Stimulated activated CD4-positive, alpha-beta T cell treated with anti-CD3 and anti-CD28 coated beads, TNF-alpha, amount 100 ng/mL, for 1 hour (primary cell): ENCODE measurements at places on chromosomes 16 and 17.

DNA sequence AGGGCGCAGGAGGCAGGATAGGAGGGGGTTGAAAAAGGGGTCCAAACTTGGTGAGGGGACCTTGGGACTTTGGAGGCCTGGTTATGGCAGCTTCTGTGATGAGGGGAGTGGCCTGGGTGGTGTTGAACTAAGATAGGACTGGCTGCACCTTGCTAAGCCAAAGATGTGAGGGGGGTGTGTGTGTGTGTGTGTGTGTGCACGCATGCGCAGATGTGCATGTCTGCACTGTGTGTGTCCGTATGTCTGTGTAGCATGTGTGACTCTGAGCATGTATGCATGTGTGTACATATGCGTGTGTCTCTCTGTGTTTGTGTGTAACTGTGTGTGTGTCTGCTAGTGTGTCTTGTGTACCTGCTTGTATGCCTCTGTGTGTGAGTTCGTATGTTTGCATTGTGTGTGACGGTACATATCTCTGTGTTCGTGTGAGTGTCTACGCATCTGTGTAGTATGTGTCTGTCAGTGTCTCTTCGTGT lies 4.1 kb downstream of the SLC16A5 start:
- DNase-seq, result no peak

DNA sequence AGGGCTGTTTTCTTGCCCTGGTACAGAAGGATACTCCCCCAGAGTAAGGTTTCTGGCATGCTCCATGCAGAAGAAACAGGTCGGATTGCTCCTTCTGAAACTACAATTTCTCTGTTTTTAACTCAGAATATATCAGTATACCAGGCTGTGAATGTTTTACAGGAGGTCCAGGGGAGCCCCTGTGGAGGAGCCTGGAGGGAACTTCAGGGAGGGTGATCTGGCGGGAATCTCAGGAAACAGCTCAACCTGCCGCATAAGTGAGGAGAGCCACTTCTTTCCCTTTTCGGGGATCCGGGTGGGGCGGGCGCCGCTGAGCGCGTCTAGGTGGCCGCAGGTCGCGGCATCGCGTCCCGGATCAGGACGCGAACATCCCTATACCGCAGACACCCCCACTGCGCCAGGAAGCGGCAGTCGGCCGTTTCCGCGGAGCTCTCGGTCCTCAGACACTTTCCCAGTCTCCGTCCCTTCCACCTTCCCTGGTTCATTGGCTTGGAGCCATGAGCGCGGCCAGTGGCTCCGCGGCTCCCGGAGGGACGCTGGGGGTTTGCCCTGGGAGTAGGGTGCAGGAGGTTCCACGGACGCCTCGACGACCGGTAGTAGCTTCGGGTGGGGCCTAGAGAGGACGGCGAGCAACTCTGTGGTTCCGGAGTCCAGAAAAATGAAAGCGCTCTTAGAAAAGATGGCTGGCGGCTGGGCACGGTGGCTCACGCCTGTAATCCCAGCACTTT lies 3.1 kb upstream of the ZNF764 start:
- no peak for DNase-seq

DNA sequence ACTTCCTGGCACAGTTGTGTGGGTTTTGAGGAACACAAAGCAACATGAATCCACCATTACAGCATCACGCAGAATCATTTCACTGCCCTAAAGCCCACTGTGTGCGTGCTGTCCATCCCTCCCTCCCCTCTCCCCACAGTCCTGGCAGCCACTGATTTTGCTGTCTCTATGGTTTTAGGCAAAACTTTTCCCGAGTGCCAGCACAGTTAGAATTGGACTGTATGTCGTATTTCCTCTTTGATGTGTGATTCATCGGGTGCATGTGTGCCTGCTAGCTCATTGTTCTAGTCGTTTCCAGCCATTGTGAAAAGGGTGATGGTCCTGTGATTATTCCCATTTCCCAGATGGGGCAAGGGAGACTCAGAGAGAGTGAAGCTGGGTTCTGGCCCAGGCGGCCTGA lies 12.7 kb downstream of the KLHL36 start:
- DNase-seq, result no peak

DNA sequence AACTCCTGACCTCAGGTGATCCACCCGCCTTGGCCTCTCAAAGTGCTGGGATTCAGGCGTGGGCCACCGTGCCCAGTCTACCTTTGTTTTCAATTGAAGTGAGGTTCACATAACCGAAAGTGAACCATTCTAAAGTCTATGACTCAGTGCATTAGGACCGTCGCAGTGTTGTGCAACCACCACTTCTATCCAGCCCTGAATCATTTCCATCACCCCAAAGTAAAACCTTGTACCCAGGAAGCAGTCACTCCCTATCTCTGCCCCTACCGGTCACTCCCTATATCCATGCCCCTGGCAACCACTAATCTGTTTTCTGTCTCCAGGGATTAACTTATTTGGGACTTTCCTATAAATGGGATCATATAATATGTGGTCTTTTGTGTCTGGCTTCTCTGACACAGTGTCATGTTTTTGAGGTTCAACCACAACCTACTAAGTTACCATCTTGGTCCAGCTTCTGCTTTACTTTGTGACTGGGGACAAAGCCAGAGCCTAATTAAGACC lies 28.3 kb upstream of the CDC42EP4 start:
- no peak for DNase-seq

DNA sequence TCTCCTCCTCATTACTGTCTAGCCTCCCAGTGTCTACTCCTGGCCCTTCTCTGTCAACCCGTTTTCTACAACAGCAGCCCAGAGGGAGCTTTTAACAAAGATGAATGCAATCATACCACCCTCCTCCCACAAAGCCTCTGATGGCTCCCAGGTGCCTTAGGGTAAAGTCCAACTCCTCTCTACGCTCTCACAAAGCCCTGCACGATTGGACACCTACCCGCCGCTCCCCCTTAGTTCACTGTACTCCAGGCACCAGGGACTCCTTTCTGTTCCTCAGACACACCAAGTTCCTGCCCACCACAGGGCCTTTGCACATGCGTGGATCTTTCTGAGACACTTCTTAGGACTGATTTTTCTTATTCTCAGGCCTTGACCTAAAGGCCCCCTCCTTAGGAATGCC lies 17.4 kb downstream of the CCDC102A start:
- DNase-seq, result no peak

- DNase-seq, result no peak
Measured at GRCh38 chr16:50151756-50152155, 1.4 kb upstream of the TENT4B start.

- no peak for DNase-seq
Measured at GRCh38 chr16:61890386-61890785, 145.9 kb downstream of the CDH8 start.

GRCh38 chr17:76011951-76012350 lies 11.3 kb downstream of the CDK3 start:
- no peak for DNase-seq

GRCh38 chr17:59859444-59860025 lies 33.2 kb downstream of the TUBD1 start:
- DNase-seq, result no peak

- DNase-seq, result peak; percentile 87
Measured at GRCh38 chr17:18158022-18158600, 25.5 kb upstream of the ALKBH5 start.

DNA sequence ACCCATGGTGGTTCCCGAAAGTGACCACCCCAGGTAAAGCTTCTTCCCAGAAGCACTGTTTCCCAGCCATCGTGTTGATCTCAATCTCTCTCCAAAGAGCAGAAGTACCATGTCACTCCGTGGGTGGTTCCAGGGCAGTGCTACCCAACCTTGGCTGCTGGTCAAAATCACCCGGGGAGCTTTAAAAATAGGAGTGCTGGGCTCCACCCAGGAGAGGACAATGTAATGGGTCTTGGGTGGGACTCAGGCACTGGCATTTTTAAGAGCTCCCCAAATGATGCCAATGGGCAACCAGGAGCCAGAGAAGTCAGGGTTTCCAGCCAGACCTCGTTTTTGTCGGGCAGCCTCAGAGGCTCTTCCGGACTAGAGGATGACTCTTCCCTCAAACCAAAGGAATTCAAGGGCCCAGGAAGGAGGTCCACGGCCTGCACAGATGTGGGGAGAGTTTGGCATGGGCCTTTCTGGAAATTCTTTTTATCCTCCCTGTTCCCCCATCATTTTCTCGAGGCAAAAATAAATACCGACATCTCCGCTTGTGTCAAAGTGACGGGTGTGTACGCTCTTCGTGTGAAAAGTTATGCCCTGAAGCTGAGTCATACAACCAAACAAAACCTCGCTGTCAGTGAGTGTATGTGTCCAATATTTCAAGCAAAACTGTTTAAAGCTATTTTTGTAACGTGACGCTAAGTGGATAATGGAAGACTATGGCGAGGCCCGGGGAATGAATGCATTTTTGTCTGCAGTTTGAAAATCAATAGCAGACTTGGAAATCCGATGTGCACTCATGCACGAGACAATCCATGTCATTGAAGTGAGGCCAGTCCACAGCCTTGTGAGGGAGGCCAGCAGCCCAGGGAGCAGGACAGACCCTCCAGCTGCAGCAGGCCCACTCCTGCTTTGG lies 364.1 kb downstream of the FOXL1 start:
- DNase-seq, result no peak

GRCh38 chr16:19874851-19875546 lies 9.6 kb downstream of the GPRC5B start:
- DNase-seq, result no peak

DNA sequence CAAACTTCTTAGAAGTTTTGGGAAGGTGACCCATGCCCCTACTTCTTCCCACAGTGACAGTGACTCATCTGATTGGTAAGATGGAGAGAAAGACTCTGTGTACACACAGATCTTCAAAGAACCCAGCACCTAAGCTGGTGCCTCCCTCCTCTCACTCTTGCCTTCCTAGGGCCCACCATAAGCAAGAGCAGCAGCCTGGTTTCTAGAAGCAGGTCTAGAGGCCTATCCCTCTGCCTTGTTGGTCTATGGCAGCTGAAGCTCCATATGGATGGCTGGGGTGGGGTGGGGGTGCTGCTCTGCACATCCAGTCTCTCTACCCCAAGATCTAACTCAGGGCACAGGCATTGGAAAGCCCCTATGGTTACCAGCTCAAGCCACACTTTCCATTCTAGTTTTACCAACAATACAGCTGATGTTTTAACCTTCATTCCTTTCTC lies 47.5 kb downstream of the STAT3 start:
- no peak for DNase-seq

- DNase-seq, result no peak
Measured at GRCh38 chr17:75116737-75117136, 7.0 kb downstream of the ARMC7 start.

DNA sequence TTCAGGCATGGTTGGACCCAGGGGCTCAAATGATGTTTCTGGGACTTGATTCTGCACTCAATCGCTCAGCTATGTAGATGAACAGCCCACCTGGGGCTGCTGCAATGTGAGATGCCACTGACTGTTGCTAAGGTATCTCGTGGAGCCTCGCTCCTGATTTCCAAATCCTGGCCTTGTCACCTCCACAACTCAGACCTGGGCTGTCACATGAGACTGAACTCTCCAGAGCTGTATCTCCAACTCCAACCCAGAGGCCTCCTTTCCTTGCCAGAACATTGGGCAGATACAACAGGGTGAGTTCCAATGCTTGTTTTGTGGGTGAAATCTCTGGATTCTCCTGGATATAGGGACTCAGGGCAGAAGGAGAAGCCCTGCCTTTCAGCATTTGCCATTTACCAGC lies 79.5 kb downstream of the GNAO1 start:
- DNase-seq, result no peak

DNA sequence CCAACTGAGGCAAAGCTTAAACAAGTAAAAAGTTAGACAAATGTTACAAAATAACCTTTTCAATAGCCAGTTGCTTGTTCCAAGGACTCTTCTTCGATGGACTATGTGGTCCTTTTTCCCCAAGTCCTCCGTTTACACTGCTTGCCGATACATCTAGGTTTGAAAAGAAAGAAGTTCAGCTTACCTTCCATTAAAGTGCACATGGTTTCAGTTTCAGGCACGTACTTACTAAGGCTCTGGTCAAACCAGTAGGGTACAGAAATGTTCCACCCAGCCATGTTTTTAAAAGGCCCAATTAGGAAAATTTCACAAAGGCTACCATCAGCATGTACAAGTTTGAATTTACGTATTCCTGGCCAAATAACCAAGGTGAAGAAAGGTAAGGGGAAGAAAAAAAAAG lies 2.1 kb downstream of the SRSF2 start:
- DNase-seq, result no peak

- DNase-seq, result no peak
Measured at GRCh38 chr16:50814052-50814451, 72.2 kb downstream of the CYLD start.

DNA sequence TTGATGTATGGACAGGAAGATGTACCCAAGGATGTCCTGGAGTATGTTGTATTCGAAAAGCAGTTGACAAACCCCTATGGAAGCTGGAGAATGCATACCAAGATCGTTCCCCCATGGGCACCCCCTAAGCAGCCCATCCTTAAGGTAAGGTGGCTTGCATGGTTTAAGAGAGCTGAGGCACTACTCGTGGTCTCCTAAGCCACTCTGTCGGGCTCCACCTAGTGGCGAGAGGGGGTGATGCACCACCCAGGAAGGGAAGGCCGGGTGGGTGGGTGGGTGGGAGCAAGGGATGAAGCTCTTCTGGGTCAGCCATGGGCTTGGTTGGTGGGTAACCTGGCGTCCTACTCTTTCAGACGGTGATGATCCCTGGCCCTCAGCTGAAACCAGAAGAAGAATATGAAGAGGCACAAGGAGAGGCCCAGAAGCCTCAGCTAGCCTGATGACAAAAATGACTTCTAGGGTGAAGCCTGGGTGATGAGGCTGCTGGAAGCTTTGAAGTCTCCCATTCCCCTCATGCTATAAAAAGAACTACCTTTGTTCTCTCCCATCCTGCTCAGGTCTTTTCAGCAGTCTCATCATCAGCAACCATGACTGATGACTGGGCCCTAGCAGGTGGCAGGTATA lies 21.5 kb downstream of the GPR179 start:
- peak; percentile 66 for DNase-seq

DNA sequence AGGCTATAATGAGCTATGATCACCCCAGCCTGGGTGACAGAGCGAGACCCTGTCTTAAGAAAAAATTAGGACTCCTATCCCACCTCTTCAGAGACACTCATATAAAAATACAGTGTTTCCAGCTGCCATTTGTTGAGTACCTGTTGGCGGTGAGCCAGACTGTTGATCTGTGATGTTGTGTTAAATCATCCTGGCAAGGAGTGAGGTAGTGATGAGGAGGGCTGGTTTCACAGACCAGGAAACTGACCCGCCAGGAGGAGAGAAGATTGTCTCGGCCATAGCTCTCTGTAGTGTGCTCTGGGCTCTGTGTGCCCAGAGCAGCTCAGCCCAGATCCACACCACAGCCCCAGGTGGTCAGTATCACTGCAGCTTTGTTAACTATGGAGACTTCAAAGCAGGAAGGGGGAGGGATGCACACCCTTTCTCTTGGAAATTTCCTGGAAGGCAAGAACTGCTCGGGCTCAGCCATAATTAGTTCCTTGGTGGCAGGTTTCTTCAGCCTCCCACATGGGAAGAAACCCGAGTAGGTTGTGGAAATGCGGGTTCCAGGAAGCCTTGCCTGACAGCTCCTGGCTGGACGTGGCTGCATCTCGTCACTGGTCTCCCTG lies 343.0 kb downstream of the SNX29 start:
- no peak for DNase-seq

GRCh38 chr16:61820398-61820797 lies 215.8 kb downstream of the CDH8 start:
- DNase-seq, result no peak

- DNase-seq, result no peak
Measured at GRCh38 chr16:56684926-56685590, 2.8 kb downstream of the MT1X start.
